ENCODE measurements at places on chromosomes 3 and 15.

DNA sequence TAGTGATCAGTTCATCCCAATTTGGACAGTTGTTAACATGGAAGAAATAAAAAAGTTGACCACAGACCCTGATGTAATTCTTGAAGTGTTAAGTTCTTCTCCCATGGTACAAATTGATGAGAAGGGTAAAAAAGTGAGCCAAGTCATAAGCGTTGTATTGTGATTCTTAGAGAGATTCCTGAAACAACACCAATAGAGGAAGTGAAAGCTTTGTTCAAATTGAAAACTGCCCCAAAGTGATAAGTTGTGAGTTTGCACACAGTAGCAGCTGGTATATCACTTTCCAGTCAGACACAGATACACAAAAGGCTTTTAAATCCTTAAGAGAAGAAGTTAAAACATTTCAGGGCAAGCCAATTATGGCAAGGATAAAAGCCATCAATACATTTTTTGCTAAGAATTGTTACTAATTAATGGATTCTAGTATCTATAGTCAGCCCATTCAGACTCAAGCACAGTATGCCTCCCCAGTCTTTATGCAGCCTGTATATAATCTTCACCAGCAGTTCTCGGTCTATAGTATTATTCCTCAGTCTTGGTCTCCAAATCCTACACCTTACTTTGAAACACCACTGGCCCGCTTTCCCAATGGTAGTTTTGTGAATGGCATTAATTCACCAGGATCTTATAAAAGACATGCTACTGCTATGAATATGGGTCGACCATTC lies 38.2 kb downstream of the CDIN1 start:
- DNase-seq: no peak

- no peak for DNase-seq
These were observed 237.6 kb upstream of the C2CD4B start for GRCh38 chr15:62402687-62403086.

DNA sequence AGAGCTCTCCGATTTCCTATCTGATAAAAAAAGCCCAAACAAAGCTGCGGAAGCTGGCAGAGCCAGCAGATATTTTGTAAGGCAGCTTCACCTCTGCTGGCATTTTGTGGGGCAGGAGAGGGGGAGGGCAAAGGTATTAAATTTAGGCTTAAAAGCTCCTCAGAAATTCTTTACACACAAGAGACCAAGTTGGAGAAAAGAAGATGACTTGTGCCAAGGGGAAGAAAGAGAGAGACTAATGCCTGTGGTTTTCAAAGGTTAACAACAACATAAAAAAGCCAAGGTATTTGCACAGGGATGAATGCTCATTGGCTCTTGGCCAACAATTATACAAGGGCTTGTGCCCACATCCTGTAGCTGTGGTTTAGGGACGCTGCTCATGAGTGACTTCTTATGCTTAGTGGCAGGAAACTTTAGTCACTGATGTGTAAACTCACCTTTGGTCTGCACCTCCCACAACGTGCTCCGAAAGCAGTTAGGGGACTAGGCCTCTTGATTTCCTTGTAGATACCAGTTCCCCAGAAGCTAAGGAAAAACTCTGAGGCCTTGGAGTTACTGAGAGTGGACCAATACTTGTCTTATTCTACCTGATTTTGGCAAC lies 152.9 kb downstream of the TPRG1 start:
- no peak for DNase-seq

DNA sequence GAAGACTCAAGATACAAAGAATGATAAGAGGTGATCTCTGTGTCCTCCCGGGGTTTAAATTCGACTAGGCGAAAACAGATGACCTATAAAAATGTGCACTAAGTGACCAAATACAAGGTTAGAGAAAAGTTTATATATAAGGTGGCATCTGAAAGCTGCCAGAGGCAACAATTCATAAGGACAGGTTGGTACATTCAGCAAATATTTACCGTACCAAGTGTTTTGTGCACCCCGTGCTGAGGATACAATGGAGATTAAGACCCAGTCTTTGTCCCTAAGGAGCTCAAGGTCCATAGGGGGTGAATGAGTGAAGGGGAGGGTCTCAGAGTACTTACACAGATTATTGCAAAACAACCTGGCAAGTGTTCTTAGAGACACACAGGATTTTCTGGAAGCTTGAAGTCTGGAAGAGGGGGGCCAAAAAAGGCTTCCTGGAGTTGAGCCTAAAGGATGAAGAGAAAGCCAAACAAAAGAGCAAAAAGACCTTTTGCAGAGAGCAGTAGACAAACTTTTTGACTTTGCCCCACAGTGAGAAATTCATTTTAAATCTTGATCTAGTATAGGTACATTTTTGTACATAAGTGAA lies 71.4 kb upstream of the LRIG1 start:
- DNase-seq: no peak

DNA sequence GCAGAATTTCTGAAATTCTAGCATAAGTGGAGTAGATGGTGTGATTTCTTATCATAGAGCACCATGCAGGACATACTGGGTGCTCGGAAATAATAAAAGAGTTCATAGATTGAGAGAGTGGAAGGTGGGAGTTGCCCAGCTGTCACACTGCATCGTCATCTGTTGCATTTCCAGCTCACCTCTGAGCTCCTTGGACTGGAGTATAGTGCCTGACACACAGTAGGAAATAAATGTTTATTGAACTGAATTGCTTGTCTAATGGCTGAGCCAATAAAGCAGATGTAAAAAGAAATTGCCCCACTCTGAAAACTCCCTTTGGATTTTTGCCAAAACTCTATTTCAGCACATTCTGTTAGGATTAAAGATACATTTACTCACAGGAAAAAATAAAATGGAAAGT lies 108.9 kb upstream of the UBE2E1 start:
- DNase-seq: no peak

DNA sequence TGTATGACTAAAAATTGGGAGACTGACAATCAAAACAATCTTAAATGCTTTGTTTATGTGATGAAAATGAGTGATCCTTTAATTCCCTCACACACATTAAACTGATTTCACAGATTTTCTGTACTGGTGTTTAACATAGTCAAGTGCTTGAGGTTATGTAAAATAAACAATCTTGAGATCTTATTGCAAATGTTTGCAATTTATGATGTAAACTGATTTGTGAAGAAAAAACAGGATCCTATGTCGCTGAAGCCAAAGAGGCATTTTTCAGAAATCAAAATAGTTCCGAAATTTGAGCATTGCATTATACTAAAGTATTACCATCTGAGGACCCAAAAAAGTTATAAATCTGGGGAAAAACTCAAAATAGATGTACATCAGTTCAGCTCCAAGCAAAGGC lies 12.7 kb downstream of the SHOX2 start:
- DNase-seq: no peak

GRCh38 chr3:64244011-64244942 lies 19.0 kb upstream of the PRICKLE2 start:
- no peak for DNase-seq

DNA sequence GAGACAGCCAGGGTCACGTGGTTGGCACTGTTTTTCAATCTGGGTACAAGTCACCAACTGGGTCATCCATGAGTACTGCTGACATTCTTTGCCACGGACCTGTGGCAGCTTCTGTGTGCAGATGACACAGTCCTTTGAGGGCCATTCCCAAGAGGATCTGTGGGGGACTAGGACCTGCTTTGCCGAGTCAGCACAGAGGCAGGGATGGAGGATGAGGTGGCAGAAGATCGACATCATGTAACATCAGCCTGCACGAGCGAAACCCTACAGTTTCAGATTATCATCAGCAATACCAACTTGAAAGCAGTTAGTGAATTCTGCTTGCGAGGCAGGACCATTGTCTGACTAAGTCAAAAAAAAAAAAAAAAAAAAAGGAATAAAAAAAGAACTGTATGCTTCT lies 227.7 kb downstream of the FOXP1 start:
- no peak for DNase-seq

DNA sequence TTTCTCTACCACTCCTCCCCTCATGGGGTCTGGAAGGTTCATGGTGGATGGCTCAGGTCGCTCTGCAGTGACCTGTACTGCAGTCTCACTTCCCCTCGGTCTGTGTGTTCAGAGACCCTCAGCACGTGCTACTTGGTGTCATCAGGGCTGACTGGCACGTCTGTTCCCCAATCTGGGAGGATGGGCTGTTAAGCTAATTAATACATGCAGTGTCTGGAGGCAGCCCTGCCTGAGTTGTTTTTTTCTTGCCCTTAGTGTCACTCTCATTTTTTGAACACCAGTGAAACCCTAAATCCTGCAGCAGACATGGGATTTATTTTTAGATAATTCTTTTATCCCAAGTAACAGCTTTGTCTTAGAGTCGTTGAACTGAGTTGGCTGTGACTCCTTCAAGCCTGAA lies 64.6 kb downstream of the ARNT2 start:
- no peak for DNase-seq

- no peak for DNase-seq
These were observed 61.7 kb downstream of the FMN1 start for GRCh38 chr15:33132722-33133345.

- no peak for DNase-seq
These were observed 3.1 kb downstream of the ABHD14B start for GRCh38 chr3:51970606-51971300.

GRCh38 chr3:11556851-11557644 lies 86.7 kb downstream of the VGLL4 start:
- DNase-seq: no peak

GRCh38 chr15:91593067-91593466 lies 260.4 kb upstream of the SLCO3A1 start:
- DNase-seq: no peak

DNA sequence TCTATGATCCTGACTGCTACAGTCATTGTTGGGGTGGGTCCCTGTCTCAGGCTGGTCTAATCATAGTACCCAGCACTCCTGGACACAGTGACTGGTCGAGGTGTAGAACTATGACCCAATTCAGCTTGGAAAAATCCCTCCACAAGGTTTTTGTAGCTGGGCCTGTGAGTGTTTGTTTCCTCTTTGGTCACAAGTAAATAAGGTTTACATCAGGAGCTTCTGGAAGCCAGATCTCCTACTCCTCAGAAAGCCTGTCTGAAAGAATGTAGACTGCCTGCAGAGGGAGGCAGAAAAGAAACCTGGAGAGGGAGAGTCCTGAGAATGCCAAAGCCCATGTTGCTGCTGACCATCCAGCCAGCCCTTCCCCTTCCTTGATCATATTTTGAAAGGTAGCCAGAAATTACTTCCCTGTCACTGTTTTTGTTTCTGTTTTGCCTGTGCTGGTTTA lies 123.2 kb downstream of the RAP2B start:
- DNase-seq: no peak

GRCh38 chr3:48427630-48427962 lies 2.3 kb downstream of the PLXNB1 start:
- peak; percentile 32 for DNase-seq

DNA sequence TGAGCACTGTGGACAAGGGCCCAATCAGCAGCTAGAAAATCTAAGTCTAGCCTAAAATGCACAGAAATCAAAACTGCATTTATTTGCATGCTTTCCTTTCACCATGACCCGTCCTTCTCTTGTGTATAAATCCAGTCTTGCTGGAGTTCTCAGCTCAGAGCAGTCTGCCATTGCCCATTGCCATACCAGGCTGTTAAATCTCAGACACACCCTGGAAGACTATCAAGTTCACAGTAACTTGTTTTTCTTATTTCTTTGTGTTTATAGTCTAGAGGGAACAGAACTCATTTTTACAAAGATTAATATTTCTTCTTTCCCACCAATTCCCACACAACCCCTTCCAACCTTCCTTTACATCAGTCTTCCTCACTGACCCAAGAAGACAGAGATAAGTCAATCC lies 85.9 kb downstream of the COL8A1 start:
- no peak for DNase-seq

DNA sequence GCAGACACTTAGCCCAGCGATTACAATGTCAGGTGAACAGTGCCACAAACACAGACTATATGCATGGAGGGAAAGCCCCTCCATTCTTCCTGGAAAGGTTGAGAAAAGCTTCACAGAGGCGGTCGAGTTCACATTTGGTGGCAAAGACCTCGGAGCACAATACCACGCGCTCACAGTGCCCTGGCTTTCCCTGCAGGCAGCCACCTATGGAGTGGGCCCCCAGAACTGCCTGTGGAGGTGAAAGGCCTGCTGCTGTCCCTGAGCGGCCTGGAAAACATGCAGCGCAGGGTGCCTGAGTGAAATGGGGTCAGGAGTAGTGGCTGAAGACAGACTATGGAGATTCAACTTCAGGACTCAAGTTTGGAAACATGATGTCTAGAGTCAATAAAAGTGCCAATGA lies 26.9 kb downstream of the PDIA5 start:
- DNase-seq: no peak

GRCh38 chr3:87336761-87337160 lies 60.4 kb upstream of the POU1F1 start:
- DNase-seq: no peak

DNA sequence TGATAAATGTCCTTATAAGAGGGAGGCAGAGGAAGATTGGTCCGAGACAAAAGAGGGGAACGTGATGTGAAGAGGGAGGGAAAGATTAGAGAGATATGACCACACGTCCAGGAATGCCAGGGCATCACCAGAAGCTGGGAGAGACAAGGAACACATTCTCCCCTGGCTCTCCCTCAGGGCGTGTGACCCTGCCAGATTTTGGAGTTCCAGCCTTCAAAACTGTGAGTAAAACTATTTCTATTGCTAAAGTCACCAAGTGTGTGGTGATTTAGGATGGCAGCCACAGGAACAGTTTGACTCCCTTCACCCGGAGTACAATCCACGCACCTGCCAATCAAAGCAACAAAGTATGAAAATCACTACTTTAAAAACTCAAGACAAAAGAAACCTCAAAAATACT lies 32.1 kb upstream of the TJP1 start:
- DNase-seq: no peak

DNA sequence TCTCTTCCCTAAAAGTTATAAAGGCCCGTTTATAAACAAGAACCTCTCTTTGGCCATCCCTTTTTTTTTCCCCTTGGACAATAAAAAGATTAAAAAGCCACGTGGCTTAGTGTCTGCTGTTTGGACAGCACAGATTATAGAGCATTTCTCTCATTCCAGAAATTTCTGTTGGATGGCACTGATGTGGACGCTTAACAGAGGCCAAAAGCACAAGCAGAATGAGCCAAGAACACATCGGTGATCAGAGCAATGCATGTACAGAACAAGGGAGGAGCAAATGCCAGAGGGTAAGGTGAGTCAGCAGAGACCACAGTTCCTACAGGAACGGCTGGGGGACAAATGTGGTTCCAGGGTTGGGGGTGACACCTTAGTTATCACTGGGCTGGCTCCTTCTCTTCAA lies 30.3 kb upstream of the CTNNB1 start:
- DNase-seq: no peak

DNA sequence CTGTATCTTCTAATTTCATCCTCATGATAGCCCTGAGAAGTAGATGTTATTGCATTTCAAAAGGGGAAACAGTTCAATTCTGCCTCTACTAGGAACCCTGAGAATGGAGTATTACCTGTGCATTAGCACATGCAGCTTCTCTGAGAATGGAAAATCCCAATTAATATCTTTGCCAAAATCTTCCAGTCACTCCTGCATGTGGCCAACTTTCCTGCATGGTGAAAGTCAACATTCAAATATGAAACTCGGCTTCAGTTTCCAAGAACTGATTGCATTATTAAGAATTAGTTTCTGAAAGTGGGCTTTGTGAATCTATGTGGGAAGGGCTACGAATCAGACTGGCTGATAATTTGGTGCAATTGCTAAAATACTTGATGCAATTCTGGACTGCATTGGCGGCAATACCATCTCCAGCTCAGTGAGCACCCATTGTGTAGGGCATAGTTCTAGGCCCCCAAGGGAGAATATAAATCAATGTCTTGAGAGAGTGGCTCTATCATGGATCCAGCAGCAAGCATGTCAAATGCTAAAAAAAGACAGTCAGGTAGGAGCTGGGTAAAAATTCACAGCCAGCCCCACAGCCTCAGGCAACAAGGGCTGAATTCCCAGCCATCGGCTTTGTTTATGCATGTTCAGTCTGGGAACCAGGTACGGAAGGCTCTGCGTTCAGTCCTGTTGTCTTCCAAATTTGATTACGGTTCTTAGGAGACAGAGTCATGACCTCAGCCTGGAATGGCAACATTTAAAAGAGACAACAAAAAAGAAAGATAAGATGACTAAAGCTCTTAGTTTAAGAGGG lies 18.8 kb upstream of the BCL6 start:
- DNase-seq: no peak
